Stimulated activated CD8-positive, alpha-beta memory T cell treated with anti-CD3 and anti-CD28 coated beads, Interleukin-7, amount 100 ng/mL, for 1 hour (primary cell): ENCODE measurements at places on chromosomes 13 and 19.

GRCh38 chr13:73715911-73716510 is 418.2 kb downstream of the KLF12 start:
- no peak for DNase-seq

DNA sequence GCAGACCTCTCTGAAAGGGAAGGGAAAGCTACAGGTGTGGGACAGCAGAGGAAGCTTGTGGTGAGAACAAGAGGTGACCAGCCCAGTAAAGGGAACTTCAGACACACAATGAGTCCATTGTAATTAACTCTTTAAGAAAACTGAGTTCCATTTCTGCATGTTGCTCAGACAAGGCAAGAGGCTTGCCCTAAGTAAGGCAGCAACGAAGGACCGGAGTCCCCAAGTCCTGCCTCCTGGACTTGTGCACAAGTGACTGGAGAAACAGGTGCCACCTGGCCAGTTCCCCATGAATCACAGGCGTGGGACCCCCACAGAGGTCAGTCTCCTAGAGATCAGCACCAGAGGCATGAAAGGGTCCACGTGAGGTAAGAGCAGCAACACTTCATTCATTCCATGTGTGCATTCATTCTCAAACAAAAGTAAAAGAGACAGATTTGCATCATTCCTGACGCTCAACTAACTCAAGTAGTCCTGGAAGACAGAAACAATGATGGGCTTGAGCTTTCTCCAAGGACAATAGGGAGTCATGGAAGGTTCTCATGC is 14.7 kb upstream of the SIGLEC6 start:
- DNase-seq: no peak

- DNase-seq: no peak
Observed at GRCh38 chr13:80001510-80001842, 339.4 kb downstream of the SPRY2 start.

DNA sequence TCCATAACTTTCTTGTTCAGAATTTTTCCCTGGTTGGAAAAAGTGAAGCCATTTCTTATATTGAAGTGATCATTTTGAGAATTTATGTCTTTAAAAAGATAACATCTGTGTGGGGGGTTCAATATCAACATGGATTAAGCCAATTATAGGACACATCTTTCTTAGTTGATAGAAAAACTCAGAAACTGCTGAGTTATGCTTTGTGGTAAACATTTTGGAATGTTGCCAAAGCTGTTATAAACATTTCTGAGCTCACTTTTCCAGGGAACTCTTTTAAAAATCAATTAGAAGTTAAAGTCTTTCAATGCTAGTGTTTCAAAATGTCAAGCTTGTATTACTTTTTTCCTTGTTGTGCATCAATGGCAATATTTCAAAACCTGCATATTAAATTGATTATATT is 248.8 kb downstream of the DACH1 start:
- no peak for DNase-seq

GRCh38 chr13:108777421-108778420 is 148.3 kb downstream of the MYO16 start:
- no peak for DNase-seq

DNA sequence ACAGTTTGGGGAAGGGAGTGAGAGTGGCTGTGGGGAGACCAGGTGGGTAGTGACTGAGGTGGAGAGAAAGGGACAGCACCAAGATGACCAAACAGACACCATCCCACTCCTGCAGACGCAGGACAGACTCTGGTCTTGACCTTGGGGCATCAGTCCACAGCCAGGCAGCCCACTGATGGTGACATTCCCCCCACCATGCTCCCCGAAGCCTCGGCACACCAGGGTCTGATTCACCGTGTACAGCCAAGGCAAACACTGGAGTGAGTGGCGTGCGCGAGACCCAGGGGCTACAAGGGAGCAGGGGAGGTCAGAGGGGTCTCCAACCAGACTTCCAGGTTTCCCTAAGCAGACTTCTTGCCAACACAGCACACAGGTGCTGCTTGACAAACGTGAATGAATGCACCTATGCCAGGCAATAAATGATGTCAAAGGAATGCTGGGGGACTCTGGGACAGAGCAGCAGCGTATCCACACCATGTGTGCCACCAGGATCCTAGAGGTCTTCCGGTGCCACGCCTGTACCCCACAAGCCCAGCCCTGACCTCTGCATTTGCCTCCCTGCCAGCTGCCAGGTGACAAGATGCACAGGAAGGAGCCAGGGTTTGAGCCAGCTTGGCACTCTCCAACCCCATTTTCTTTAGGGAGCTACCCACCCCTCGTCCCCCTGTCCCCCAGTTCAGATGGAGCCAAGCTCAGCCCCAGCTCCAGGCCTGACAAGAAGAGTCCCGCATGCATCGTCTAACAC is 18.5 kb downstream of the RANBP3 start:
- DNase-seq: no peak

DNA sequence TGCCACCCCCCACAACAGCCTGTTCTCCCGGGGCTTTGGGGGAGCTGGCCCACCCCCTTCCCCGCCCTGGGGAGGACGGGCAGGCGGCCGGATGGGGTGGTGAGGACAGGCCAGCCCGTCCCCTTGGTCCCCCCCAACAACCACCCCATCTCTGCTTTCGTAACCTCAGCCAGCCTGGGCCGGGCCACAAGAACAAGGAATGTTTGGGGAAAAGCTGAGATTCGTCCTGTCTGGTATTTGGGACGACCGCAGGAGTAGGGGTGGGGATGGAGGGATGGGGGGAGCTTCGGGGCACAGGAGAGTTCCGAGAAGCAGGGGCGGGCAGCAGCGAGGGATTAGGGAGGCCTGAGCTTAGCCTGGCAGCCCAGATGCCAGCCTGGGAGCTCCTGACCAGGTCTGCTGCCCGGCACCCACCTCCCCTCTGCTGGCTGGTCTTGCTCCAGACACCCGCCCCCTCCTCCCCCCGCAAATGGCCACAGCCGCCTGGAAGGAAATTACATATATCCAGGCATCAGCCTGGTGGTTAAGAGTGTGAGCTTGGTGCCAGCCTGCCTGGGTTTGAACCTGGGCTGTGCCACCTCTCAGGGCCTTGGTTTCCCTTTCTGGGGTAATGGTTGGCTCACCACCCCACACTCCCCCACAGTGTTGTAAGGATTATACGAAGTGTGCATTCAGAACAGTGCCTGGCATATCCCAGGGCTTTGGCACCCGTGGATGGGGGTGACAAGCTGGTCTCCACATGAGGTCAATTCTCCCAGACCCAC is at the start of gene PODNL1:
TSS of gene PODNL1 (minus strand) at position 117 of the 764 bp plus-strand sequence. CDS start 236 bp downstream, outside the sequence.
- no peak for DNase-seq

GRCh38 chr19:10852098-10852800 is 4.0 kb downstream of the C19orf38 start:
- DNase-seq: no peak

- no peak for DNase-seq
Observed at GRCh38 chr13:23705583-23705982, 135.4 kb downstream of the TNFRSF19 start.

GRCh38 chr19:2332341-2333026 is 4.0 kb downstream of the SPPL2B start:
- DNase-seq: no peak

DNA sequence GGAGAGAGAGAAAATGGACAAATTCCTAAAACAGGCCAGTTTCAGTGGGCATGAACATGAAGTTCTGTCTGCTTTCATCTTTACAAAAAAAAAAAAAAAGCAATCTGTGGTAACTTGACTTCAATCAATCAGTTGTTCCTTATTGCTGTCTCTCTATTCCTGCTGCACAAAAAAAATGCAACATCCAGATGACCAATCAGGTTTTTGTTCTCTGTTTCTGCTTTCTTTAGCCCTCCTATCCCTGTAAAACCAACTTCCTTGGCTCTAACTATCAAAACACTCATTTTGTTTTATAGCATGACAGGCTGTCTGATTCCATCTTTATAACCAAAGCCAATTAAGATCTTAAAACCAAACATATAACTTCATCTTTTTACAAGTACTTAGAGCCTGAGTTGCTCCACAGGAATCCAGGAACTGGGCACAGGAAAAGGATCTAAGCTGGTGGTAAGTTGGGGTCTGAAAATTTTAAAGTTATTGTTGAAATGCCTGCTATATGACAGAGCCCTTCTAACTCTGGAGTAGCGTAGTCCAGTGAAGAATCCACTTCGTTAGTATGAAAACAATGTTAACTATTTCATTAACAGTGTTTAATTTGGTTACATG is at the start of gene FPR3:
TSS of gene FPR3 (plus strand) at position 273 of the 606 bp plus-strand sequence. CDS start 28,592 bp downstream, outside the sequence.
- DNase-seq: no peak

DNA sequence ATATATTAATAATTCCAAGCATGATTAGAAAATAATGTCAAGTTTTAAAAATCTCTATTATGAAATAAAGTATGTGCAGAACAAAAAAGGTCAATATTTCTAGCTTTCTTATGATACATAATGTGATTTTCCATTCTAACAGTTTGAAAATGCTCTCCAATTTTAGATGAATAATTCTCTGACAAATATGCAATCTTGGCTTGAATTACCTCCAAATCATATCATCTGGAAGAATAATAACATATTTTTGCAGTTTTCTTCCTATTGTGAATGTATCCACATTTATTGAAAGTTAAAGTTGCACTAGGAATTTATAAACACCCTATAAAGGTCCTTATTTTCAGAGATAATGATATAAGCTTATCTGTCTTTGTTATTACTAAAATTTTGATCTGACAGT is 548.5 kb upstream of the SLC10A2 start:
- DNase-seq: no peak

GRCh38 chr13:51858433-51859247 is 3.1 kb upstream of the CCDC70 start:
- DNase-seq: no peak

DNA sequence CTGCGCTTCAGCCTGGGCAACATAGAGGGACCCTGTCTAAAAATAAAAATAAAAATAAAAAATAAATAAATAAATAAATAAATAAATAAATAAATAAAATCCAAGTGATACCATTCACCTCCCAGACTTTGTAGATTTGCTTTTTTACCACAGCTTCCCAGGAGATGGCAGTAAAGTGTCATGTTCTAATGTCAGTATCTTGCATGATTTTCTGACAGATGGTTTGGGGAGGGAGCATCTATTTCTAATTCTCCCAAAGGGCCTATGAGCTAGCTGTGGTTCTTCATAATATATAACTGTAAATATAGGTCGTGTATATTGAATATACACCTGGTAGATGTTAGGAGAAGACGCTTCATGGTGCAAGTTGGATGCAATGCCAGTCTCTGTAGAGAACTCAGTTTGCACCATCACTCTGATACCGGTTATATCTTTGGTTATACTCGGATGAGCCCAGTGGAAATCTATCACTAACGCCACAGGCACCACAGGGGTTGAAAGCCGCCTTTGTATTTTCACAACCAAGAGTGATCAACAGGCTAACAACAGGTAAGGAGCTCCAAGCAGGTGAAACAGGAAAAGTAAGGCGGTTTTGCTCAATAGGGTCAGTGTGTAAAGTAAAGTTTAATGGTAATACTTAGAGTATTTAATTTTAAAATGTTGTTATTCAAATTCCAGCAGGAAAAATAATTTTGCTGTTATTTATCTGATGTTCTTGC is 13.9 kb downstream of the APLP1 start:
- no peak for DNase-seq

- no peak for DNase-seq
Observed at GRCh38 chr13:109205315-109205714, 575.9 kb downstream of the MYO16 start.

- DNase-seq: no peak
Observed at GRCh38 chr19:45554481-45554880, 30.1 kb downstream of the OPA3 start.

DNA sequence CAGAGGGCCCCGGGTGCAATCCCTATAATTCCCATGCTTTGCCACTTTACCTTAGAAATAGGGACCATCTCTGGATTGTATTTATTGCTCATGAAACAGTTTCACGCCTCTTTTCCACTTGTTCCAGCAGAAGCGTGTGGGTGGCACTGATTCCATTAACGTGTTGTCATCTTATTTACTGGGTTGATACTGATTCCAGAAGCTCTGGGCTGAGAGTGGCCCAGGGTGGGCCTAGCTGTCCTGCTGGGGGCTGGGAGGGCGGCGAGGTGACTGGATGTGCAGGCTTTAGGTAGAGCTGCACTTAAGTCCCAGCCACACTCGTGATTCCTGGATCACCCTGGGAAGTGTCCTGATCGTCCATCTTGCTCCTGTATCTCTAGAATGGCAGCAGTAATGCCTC is 155.0 kb downstream of the TEX29 start:
- DNase-seq: no peak

DNA sequence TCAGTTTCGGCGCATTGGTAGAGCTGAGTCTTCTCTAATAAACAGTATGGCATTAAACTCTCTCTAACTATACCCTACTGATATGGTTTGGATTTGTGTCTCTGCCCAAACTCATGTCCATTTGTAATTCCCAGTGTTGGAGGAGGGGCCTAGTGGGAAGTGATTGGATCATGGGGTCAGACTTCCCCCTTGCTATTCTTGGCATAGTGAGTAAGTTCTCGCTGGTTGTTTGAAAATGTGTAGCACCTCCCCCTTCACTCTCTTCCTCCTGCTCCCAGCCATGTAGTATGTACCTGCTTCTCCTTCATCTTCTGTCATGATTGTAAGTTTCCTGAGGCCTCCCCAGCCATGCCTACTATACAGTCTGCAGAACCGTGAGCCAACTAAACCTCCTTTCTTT is 682.7 kb upstream of the ARGLU1 start:
- DNase-seq: no peak

GRCh38 chr19:51480590-51480989 is 2.3 kb downstream of the CEACAM18 start:
- no peak for DNase-seq
